Bone marrow (tissue), 2 donors: ENCODE measurements at places on chromosomes 6 and 20.

DNA sequence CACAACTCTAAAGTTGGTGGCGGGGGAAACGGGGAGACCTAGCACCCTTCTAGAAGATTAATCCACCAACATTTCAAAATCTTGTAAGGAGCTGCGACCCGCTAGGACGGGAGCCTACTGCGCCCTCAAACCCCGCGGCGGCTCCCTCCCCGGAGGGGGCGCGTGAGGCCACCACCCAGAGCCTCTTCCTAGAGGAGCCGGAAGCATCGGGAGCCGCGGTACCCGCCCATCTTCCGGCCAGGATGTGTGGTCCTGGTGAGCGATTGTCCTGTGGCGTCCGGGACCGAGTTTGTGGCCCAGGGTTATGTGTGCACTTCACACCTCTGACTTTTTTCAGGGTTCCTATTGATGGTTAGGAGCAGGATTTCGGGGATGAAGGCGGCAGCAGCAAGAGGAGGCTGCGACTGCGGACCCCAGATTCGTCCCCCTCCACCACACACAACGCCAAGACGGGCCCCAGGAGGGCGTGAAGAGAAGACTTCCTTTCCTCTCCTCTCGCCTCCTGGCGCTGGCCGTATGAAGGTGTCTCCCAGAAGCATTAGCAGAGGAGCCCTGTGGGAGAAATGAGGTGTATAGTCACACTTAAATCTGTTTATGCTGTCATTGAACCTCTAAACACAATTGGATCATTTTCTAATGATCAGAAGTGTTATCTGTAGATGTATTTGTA lies 10.7 kb downstream of the ZNF165 start:
- DNase-seq = no peak

- DNase-seq = no peak
Observed at GRCh38 chr20:62603907-62604785, 38.2 kb upstream of the SLCO4A1 start.

DNA sequence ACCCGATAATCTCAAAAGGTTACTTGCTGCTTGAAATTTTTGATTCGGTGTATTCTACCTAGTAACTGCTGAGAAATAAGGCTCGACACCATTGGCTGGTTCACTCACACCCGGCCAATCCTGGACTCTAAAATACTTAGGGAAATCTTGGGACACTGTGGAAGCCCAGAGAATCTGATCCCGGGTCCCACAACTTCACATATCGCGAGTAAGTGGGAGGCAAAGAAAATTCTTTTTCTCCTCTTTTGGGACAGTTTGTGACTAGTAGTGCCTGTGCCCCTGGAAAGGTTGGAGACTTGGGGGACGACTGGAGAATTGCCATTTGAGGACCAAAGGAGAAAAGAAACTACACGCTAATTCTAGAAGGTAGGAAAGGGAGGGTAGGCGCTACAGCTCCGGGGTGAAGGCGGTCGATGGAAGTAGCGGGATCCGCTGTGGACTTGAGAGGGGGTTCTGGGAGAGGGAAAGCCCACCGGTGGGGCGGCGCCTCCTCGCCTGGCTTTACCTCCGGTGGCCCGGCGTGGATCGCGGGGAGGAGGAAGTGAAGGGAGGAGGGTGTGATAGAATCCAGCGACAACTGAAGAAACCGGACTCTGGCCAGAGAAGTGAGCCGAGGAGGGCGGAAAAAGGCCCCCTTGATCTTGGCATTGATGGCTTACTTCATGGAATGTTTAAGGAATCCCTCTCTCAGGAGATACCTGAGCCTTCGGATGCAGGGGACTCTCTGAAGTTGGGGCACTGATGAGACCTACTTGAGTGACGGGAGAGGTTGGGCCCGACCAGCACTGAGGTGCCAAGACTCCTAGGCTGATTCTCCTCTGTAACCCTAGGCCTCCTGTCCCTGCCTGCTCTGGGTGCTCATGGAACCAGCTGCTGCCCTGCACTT lies 18.8 kb upstream of the BTN3A3 start:
- DNase-seq = peak; percentile 28

- no peak for DNase-seq
Observed at GRCh38 chr6:169132352-169132940, 121.2 kb downstream of the THBS2 start.

DNA sequence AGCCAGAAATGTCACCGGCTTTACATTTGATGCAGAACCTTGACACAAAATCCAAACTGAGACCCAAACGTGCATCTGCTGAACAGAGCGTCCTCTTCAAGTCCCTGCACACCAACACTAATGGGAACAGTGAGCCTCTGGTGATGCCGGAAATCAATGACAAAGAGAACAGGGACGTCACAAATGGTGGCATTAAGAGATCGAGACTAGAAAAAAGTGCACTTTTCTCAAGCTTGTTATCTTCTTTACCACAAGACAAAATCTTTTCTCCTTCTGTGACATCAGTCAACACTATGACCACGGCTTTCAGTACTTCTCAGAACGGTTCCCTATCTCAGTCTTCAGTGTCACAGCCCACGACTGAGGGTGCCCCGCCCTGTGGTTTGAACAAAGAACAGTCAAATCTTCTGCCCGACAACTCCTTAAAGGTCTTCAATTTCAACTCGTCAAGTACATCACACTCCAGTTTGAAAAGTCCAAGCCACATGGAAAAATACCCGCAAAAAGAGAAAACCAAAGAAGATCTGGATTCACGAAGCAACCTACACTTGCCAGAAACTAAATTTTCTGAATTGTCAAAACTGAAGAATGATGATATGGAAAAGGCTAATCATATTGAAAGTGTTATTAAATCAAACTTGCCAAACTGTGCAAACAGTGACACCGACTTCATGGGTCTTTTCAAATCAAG lies 108.4 kb downstream of the RTN4IP1 start:
- no peak for DNase-seq

DNA sequence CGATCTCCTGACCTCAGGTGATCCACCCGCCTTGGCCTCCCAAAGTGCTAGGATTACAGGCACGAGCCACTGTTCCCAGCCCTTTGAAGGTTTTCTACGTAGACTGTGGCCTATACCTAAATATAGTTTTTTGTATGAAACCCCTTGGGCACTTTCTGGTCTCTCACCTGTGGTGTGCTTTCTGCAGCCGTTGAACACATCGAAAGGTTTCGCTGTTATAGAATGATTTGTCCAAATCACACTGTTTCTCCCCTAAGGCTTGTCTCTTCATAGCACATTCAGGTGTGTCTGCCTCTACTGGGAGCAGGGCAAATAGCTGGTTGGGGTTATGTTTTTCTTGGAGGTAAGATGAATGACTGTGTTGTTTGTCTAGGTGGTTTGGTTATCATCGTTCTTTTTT lies 597.9 kb downstream of the RNF144B start:
- no peak for DNase-seq

- DNase-seq = no peak
Observed at GRCh38 chr6:145816392-145816791, 1.8 kb upstream of the FBXO30 start.

- DNase-seq = no peak
Observed at GRCh38 chr6:79536585-79536953, 661 bp downstream of the LCA5 start.

- no peak for DNase-seq
Observed at GRCh38 chr6:53136000-53136609, 12.5 kb downstream of the GCM1 start.

GRCh38 chr6:169701311-169701953 lies 397 bp downstream of the WDR27 start:
- DNase-seq = no peak

DNA sequence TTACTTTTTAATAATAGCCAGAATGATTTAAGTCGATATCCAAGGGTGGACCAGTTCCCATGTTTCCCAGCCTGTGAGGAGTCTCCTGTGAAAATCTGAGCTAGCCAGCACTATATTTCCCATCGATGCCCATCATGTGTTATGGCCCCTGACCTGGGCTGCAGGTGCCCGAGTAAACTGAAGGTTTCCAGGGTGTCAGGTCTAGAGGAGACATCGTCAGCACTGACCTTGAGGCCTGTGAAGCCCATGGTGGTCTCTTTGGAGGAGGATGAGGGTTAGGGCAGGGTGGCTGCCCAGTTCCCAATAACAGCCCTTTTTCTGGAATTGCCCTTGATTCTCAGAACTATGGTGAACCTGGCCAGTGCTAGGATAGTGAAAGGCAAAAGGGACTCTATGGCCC lies 63.0 kb upstream of the TOP1 start:
- no peak for DNase-seq

GRCh38 chr6:36350681-36351571 lies 14.2 kb upstream of the BNIP5 start:
- DNase-seq = no peak

DNA sequence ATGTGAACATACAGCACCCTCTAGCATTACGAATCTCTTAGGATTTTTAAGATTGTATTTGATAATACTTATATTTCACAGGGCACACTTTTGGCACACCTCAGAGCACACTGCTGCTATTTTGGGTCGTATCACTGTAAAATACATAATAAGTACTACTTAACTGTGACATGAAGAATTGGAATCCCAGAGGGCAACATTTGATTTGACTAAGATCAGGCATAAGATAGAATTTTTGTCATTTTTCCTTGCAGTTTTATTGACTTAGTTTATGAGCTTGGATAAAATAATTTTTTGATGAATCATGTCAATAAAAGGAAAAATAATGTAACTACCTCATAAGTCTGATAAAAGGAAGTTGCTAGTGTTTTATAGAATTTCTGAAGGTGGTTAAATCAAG lies 22.4 kb downstream of the MRS2 start:
- DNase-seq = no peak

GRCh38 chr6:52644253-52644652 lies 26.7 kb upstream of the TMEM14A start:
- no peak for DNase-seq

DNA sequence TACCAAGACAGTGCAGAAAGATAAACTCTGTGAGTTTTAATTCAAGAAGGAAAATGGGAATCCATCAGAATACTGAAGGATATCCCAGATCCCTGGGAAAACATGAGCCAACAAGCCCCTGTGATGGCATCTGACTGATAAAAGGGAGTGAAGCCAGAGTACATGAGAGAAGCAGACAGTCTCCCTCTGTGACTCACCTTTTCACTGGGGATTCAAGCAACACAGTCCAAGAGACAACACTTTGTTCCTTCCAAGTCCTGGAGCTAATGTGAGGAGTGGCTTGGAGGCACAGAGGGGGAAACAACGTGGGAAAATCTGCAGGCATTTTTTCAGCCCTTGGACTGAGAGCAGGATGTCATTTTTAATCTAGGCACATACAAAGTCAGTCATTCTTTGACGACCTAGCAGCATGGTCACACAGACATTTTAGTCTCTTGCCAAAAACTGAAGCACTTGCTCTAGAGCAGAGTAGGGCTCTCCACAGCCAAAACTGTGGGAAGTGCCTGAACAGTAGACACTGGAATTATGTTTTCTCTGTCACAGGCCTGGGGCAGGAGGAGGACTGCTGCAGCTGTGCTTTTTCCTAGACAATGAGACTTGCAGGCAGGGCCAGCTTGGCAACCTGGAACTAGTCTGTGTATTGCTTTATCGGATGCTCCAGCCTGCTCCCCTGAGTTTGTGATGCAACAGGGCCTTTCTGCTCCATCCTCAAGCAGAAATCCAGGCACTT lies 465.0 kb upstream of the GJE1 start:
- DNase-seq = no peak

DNA sequence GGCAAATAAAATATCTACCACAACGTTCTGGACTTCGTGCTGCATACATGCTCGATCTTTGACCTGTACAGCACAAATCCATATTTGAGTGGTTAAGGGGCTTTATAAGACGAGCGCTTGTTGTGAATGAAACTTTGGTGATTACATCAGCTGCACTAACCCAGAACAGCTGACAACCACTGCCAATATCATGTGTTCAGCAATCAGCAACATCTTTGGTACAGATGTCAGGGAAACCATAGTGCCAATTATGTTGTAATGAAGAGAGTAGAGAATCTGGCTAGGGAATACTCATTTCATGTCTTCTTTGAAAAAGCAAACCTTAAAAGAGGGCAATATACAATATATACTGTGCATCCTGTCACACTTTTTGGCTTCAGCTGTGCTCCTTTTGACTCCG lies 188.6 kb upstream of the NT5E start:
- no peak for DNase-seq

- no peak for DNase-seq
Observed at GRCh38 chr6:38095054-38095453, 275.5 kb downstream of the ZFAND3 start.

DNA sequence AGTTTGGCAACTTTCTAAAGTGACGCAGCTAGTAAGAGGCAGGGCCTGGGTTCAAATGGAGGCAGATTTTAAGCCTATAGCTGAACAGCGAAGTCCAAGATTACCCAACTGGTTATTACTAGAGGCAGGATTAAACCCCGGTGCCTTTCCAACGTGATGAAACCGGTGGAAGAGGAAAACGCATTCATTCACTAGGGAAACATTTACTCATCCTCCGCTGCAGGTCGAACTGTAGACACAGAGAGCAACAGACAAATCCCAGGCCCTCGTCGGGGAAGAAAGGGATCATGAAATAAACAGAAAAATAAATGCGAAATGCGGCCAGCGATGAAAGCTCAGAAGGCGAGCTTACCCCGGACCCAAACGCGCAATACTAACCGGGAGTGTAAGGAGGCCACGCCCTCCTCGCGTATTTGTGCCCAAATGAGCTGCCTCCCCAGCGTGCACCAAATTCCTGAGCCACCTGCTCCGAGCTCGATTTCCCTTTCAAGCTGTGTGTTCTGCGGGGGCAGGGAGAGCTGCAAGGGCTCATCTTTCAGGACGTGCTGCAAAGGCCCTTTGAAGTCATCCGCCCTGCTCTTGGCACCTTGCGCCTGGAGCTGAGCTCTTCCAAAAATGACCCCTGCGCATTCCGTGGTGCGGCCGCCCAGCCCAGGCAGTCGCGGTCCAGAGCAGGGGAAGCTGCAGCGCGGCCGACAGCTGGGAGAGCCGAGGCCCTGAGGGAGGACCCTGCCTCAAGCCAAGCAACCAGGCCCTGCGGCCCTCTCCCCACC lies 46.9 kb downstream of the PDYN start:
- DNase-seq = no peak

DNA sequence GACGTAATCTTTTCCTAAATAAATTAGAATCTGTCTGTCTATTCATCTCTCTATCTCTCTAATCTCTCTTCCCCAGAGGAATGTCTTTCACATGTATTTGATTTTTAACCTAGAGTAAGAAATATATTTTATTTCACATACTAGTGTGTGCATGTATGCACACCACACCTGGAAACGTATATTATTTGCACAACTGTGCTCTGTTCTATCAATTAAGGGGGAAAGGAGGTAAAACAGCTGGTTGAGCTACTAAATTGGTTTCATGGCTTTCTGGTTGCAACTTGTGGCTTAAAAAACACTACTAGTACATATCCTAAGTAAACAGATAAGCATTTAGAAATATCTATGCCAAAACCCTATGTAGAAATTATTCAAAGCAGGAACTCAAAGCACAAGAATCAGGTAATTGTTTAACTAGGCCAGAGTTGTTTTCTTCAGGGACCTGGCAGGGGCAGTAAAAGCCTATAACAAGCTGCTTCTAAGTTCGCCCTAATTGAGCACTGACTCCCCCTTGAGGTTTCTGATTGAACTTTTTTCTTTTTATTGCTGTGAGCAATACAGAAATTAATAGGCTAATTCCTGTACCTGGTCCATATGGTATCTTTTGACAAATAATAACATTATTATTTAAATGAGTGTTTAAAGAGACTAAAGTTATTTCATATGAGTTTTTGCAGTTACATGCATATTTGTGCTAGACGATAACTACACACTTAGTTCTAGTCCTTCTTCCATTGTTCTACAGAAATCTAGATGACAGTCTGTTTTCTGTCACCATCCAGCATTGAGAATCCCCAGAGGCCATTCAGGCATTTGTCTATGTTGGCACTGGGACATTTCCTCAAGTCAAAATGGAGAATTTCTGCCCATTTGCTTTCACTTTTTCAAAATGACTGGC lies 88.6 kb downstream of the MCHR2 start:
- no peak for DNase-seq
